ENCODE measurements at places on chromosomes 2 and 18. TPM values are rescaled to one million over a fixed set of nuclear protein-coding genes. Genes with fewer than 3 reads are reported as not detected.

The GATA6 gene
- 13.8 TPM for polyA plus RNA-seq

The POLR1A gene
- polyA plus RNA-seq: 20.0 TPM

The KLHL41 gene
- 11.7 TPM for polyA plus RNA-seq

The MAPK4 gene
- polyA plus RNA-seq: 9.3 TPM

The UGT1A4 gene
- polyA plus RNA-seq: 0.25 TPM

The SERPINB11 gene
- polyA plus RNA-seq: 0.34 TPM

The KCNK3 gene
- 1.5 TPM for polyA plus RNA-seq

The ZNF892 gene
- polyA plus RNA-seq: 7.1 TPM

The ALK gene
- polyA plus RNA-seq: 3.8 TPM

The NXPH2 gene
- polyA plus RNA-seq: 0.63 TPM

The SERPINB3 gene
- 2.4 TPM for polyA plus RNA-seq

The MC2R gene
- 0.24 TPM for polyA plus RNA-seq

The PLCL1 gene
- polyA plus RNA-seq: 2.6 TPM

The EVX2 gene
- 2.3 TPM for polyA plus RNA-seq

The CCBE1 gene
- polyA plus RNA-seq: 1.9 TPM

The ZNG1B gene
- polyA plus RNA-seq: 27.7 TPM

The SP5 gene
- 1.4 TPM for polyA plus RNA-seq

The GPR17 gene
- 0.29 TPM for polyA plus RNA-seq

The MPV17 gene
- polyA plus RNA-seq: 59.5 TPM

The SLC11A1 gene
- polyA plus RNA-seq: 2.8 TPM

The DCC gene
- 42.1 TPM for polyA plus RNA-seq

The COLEC12 gene
- 10.4 TPM for polyA plus RNA-seq

The DNMT3A gene
- polyA plus RNA-seq: 15.5 TPM

The DPYSL5 gene
- 22.3 TPM for polyA plus RNA-seq

All from testis (tissue), 5 donors.